ENCODE measurements at places on chromosomes 1 and 21.

DNA sequence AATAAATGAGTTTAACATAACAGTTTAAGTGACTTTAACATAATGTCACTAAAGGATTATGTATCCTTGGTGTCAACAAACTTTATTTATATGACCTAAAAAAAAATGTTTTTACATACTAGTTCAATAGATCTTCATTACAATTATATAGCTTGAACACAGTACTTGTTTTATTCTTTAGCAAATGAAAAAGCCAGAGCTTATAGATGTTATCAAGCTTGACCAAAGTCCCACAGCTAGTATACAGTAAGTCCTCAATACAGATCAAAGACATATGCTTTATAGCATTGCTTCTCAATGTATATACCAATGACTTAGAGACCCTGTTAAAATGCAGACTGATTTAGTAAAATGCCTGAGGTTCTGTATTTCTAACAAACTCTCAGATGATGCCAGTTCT lies 42.4 kb downstream of the UCHL5 start:
- no peak for DNase-seq

GRCh38 chr1:231337043-231337471 lies 595 bp downstream of the EXOC8 start:
- no peak for DNase-seq

DNA sequence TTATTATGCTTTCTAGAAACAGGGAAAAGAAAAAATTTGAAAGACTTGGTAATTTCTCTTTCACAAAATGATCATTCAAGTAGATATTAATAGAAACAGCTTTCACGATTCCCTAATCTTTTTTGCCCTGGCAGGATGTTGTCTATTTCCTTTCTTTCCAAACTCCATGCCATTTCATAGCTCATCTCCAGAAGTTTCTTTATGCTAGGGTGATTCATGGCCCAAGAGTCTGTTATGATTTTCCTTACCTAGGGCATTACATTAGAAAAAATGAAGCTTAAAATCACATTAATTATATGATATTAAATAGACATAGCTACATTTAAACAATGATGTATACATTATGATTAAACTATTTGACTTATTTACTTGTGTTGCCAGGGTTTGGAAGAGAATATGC lies 762.1 kb downstream of the LTN1 start:
- no peak for DNase-seq

DNA sequence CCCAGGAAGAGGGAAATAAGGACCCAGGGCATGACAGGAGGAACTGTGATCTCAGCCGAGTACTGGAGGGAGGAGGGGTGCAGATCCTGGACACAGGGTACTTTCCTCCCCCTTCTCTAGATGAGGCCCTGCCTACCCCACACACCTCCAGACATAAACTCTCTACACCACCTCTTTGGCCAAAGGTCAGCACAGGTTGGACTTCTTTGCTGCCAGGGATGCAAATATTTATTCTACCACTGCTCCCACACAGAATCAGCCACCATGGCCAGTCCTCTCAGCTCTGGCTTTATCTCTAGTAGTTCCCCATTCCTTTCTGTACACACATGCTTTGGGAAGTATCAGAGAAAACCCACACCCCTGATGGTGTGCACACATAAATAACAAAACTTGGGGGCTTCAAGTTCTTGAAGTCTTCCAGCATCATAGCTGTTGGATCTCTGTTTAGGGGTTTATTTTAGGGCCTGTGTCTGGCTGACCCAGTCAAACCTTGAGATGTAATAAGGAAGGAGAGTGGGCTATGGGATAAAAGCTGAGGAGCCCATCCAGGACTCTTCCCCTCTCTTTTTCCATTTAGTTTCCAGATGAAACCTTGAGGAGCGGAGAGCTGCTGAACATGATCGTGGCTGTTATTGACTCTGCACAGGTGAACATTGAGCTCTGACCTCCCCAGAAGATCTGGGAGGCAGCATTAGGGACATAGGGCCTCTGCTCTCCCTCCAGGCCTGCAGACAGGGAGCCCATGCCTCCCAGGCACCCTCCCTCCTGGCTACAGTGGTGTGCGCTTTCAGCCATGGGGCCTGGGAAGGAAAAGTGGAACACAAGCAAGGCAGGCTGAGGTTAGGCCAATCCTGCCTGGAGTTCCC lies 6.7 kb upstream of the SLC27A3 start:
- DNase-seq: no peak

DNA sequence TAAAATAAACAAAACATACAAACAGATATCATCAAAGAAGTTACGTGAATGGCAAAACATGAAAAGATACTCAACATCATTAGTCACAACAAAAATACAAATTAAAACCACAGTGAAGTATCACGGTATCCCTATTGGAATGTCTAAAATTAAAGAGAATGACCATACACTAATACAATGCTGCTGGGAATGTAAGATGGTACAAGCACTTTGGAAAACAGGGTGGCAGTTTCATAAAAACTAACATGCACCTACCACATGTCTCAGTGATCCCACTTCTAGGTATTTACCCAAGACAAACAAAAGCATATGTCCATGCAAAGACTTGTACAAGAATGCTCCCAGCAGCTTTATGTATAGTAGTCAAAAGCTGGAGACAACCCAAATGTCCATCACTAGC lies 69.1 kb downstream of the HSF2BP start:
- DNase-seq: no peak

- DNase-seq: no peak
These were observed 1.1 kb upstream of the IGSF9 start for GRCh38 chr1:159946242-159947187.

DNA sequence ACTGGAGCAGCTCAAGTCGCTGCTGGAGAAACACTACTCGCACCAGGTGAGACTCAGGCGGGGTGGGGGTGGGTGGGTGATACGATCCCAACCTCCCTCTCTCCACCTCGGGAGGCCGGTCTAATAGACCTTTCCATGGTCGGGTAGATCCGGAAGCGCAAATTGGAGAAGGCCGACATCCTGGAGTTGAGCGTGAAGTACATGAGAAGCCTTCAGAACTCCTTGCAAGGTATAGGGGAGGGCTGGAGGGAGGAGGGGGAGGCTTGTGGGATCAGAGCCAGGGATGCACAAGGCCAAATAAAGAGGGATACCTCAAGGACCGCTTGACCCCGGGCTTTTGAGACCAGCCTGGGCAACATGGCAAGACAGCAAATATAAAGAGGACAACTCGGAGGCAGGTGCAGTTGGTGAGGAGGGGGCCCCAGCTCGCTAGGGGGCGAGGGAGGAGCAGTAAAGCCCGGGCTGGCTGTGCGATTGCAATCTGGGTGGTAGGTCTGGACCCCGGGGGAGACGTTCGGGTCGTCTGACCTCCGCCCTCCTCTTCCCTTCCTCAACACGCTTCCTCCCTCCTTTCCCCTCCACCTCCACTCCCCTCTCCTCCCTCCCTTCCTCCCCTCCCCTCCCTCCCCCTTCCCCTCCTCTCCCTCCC lies 546 bp downstream of the HES3 start:
- no peak for DNase-seq

GRCh38 chr1:85258536-85259117 lies 835 bp downstream of the C1orf52 start:
- no peak for DNase-seq

DNA sequence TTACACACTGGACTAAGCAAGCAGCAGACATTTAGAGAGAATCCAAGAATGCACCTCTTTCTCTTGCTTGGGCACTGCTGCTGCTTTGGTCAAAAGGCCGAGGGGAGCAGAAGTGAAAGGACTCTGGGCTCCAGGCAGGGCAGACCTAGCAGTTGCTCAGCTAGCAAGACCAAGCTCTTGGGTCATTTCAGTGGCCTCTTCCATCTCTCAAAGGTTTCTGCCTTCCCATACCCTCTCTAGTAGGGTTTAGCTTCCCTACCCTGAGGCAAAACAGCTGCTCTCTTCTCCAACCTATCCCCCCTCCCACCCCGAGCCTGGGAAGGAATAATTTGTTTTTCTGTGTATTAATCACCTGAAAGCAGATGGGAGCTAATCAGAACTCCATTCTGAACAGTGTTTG lies 25.8 kb downstream of the TFAP2E start:
- no peak for DNase-seq

- DNase-seq: peak; percentile 25
These were observed 111.9 kb upstream of the KAZN start for GRCh38 chr1:14486401-14487201.

GRCh38 chr1:205597691-205598314 lies 34.0 kb downstream of the ELK4 start:
- peak; percentile 80 for DNase-seq

DNA sequence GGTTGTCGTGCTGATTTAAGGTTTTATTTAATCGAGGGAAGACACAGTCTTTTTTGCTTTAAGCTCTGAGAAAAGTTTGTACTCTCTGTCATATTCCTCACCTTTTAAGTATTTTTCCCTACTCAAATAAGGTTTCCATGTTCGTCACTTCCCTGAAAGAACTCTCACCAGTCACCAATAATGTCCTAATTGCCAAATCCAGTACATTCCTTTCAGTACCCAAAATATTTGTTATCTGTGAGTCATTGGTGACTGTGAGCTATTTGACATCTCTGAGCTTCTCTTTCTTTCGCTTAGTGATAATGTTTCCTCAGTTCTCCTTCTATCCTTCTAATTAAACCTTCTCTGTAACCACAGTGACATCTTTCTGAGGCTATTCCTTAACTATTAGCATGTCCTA lies 874.2 kb upstream of the ADGRL2 start:
- DNase-seq: no peak

GRCh38 chr1:94265906-94266305 lies 28.5 kb upstream of the ARHGAP29 start:
- DNase-seq: no peak

GRCh38 chr1:61132645-61133334 lies 50.4 kb downstream of the NFIA start:
- peak; percentile 60 for DNase-seq

GRCh38 chr1:86641318-86641717 lies 63.1 kb upstream of the SH3GLB1 start:
- no peak for DNase-seq

DNA sequence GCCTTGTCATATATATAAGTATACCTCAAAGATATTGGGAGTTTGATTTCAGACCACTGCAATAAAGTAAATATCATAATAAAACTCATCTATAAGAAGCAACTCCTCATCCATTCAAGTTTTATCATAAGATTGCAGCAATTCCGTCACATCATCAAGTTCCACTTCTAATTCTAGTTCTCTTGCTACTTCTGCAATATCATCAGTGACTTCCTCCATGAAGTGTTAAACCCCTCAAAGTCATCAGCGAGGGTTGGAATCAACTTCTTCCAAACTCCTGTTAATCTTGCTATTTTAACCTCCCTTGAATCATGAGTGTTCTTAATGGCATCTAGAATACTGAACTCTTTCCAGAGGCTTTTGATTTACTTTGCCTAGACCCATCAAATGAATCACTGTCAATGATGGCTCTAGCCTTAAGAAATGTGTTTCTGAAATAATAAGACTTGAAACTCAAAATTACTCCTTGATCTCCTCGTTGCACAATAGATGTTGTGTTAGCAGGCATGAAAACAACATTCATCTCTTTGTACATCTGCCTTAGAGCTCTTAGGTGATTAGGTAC lies 88.3 kb downstream of the RPE65 start:
- no peak for DNase-seq

- DNase-seq: no peak
These were observed 1.7 kb downstream of the ATP1B1 start for GRCh38 chr1:169108223-169108622.

- peak; percentile 19 for DNase-seq
These were observed 567.2 kb downstream of the NPHP4 start for GRCh38 chr1:5424802-5425703.

DNA sequence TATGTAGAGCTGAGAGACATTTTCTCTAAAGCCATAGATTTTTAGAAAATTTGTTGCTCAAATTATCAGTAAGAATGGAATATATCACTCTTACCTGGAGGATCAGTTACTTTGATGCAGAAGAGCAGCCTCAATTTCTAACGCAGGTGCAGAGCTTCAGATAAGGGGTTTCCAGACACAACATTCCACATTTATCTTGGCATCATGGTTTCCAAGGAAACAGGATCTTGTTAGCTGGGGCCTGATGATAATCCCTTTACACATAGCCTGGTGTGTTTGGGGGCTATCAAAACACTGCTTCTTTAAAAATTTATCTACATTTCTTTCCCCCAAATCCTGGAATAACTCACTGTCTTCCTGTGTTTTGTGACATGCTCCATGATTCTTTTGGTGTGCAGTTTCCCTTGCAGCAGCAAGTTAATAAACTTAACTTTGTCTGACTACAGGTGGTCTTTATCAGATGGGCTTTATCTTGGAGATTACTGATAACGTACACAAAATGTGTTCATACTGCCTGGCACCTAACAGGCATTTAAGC lies 2.7 kb upstream of the STX12 start:
- peak; percentile 29 for DNase-seq

DNA sequence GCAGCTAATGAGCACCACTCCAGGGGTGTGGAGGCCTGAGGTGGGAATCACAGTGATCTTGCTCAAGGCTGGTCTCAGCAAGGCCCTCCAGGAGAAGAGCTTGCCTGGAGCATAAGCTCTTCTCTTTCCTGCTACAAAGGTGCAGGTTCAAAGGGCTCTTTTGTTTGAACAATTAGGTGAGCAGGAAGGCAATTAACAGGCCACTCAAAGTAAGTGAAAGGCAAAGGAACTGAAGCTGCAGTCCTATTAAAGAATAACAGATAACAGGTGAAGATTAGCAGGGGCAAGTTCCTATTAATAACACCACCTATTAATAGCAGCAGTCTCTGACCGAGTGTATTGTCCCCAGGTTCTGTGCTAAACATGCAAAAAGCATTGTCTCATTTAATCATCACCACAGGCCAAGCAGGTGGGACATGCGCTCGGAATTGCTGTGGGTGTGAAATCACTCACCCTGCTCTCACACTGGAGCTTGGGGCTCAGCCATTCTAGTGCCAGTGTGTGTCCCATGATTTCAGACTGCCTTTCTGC lies 113.8 kb downstream of the RHOU start:
- no peak for DNase-seq

- no peak for DNase-seq
These were observed 41.7 kb upstream of the SOX13 start for GRCh38 chr1:204031098-204031710.

- no peak for DNase-seq
These were observed 298.5 kb downstream of the PCP4 start for GRCh38 chr21:40165773-40166070.

GRCh38 chr1:200972985-200973742 lies 50.4 kb downstream of the KIF21B start:
- no peak for DNase-seq

GRCh38 chr1:20726118-20726911 lies 6.2 kb downstream of the SH2D5 start:
- no peak for DNase-seq

DNA sequence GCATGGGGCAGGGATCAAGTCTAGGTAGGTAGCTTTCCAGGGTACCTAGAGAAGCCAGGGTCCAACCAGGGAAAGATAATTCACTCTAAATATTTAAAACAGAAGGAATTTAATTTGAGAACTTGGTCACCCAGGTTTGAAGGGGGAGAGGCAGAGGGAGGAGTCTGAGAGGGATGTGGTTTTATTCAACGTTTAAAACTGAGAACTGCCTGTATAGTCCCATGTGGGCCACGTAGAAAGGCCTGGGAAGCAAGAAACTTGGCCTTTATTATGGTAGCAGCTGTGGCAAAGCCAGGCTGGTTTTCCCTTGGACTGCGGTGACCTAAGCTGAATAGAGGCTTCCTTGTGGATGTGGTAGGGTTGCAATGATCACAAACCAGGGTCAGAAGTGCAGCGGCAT lies 42.0 kb upstream of the DUSP10 start:
- no peak for DNase-seq

GRCh38 chr1:203754455-203754864 lies 10.5 kb upstream of the LAX1 start:
- peak; percentile 44 for DNase-seq

All from umbilical cord (tissue), 2 donors.